ENCODE measurements at places on chromosomes 16 and 17.

- DNase-seq = no peak
These were observed 4.1 kb downstream of the DLX3 start for GRCh38 chr17:49990921-49991320.

DNA sequence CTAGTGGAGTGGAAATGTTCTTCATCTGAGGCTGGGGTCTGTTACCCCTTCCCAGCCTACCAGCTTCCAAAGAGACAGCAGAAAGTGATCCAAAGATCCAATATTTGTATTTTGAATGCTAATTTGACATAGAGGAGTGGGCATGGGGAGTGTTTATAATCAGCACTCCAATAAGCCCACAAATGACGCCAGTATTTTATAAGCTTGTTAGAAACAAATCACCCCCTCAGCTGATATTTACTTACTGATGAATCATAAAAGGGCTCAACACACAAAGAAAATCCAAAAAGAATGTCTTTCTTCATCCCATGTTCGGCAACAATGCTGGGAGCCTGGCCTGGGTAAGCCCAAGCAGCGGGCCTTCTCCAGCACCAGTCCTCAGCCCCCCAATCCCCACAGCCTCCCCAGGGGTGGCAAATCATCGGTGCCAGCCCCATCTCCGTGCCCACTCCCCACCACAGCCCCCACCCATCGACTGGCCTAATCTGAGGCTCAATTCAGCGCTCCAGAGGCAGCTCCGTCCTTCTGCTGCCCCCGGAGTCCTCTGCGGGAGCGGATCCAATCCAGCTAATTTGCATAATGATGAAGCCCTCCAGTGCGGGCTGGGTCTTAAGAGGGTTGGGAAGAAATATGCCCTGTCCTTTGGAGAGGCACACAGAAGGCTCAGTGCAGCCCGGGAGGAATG lies 169.5 kb downstream of the C16orf78 start:
- DNase-seq = no peak

GRCh38 chr17:59167571-59168001 lies 12.0 kb downstream of the PRR11 start:
- DNase-seq = no peak

DNA sequence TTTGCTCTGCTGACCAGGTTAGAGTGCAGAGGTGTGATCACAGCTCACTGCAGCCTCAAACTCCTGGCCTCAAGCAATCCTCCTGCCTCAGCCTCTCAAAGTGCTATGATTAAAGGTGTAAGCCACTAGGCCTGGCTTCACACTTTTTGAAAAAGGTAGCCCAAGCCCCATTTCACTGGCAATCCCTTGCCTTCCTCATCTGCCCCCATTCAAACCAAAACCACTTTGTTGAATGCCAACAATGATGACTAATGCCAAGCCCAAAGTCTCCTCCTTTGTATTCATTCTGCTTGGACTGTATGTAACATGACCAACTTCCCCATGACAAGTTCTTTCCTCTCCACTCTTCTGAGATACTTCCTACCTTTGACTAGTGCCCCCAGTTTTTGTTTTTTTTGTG lies 33.1 kb downstream of the N4BP1 start:
- DNase-seq = no peak

- DNase-seq = no peak
These were observed 27.5 kb upstream of the HELZ start for GRCh38 chr17:67272312-67273047.

DNA sequence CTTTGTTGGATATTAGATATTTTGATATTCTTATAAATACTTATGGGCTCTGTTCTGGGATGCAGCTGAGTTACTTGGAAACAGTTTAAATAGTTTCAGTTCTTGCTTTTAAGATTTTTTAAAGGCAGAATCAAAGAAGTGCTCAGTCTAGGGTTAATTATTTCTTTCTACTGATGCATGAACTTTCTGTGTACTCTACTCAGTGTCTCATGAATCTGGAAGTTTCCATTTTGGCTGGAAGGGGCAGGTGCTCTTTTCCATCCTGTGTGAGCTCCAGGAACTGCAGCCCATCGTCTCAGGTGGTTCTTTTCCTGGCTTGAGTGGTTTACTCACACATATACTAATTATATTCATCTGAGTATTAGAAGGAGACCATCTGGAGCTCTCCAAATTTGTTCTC lies 61.1 kb upstream of the CPHXL start:
- DNase-seq = no peak

Data from AG09319 (cell line).